ENCODE measurements at places on chromosomes 3 and 15.

GRCh38 chr3:182178488-182179200 is 466.9 kb downstream of the SOX2 start:
- no peak for DNase-seq

DNA sequence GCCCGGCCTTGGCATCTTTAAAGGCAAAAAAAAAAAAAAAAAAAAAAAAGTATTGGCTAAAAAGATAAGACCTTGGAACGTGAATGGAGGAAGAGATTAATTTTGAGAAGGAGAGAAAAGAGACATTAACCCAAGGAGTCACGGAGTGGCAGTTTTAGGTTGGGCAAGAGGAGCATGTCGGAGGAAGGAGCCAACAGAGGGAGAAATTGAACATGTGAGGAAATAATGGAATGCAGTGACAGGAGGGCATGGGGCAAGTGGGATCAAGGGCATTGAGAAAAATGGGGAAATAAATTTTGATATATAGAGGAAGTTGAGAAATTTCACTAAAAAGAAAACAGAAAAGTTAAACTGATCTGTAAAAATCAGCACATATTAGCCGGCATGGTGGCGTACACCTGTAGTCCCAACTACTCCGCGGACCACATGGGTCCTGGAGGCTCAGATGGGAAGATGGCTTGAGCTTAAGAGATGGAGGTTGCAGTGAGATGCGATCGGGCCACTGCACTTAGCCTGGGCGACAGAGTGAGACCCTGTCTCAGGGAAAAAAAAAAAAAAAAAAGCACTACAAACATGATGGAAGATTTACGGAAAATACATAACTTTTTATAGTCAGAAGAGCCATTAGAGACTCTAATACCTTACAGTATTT is 1.2 kb downstream of the HAUS2 start:
- DNase-seq, result no peak

GRCh38 chr15:82613747-82614146 is 33.4 kb downstream of the CPEB1 start:
- no peak for DNase-seq

DNA sequence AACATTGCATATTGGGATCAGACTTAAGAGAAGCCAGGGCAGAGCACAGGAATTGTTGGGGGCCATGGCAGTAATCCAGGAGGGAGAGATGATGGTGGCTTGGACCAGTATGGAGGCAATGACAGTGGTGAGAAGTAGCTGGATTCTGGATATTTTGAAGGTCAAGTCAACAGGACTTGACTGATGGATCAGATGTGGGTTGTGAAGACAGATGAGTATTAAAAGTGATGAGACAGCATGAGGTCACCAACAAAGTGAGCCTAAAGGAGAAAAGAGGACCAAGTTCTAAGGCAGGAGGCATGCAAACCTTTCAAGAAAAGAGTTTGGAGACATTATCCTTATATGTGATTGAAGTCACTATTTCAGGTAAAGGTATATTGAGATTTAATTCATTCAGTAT is 56.6 kb upstream of the TIPARP start:
- DNase-seq, result no peak

DNA sequence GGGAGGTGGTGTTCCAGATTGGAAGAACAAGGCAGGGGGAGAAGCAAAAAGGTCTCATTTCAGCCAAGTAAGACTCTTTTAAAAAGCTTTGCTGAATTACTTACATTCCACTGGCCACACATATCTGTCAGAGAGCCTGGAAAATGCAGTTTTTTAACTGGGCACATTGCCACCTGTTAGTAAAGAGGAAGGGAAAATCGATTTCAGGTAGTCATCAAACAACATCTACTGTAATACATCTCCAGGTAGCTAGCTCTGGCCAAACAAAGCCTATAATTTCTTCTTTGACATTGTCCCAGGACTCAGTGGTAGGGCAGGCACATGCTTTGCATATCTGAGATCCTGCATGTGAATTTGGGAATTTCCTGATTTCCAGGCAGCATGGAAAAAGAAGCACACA is 480.7 kb upstream of the SUCLG2 start:
- DNase-seq, result no peak

DNA sequence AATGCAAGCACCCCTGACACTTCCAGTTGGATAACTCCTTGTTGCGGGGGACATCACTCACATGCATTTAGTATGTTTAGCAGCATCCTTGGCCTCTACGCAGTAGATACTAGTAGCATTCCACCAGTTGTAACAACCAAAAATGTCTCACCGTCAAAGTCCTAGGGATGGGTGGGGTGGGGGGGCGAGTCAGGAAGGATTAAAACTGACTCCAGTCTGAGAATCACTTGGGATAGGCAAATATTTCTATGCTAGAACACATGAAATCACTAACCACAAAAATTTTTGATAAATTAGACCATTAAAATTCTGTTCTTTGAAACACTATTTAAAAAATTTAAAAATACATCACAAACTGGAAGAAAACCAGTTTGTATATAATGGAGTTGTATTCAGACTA is 18.0 kb downstream of the ICE2 start:
- DNase-seq, result no peak

GRCh38 chr15:74193905-74194304 is 8.7 kb downstream of the STRA6 start:
- no peak for DNase-seq

- DNase-seq, result peak; percentile 5
Measured at GRCh38 chr15:69973102-69973714, 124.5 kb downstream of the TLE3 start.

GRCh38 chr3:167773584-167773983 is 38.1 kb downstream of the SERPINI1 start:
- DNase-seq, result no peak

- DNase-seq, result no peak
Measured at GRCh38 chr3:170640737-170641171, 54.9 kb upstream of the SLC7A14 start.

DNA sequence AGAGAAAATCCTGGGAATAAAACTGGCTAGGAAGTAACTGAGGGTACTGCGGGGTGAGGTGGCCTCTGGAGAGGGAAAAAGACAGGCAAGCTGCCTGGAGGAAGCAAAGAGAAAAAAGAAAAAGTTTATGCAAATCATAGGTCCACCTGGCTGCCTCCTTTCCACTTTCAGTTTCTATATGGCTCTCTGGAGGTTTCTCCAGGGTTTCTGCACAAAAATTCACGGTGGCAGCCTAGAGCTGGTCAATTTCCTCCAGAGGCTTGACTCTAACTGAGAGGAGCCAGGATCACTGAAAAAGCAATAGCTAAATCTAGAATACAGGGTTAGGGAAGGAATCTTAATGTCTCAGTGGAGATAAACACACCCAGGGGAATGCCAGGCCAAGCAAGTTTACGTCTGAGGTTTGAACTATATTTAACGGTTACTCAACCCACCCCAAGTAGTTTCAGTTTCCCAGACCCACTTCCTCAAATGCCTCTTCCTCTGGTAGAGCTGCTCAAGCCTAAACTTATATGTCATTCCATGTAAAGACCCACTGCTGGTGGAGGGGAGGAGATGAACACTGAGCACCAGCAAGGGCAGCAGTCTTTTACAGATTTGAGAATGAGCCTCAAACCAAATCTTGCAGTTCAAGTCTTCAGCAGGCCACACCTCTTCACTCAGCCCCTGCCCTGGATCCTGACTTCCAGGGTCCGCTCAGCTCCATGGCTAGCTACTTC is 5.7 kb downstream of the LYSMD2 start:
- no peak for DNase-seq

DNA sequence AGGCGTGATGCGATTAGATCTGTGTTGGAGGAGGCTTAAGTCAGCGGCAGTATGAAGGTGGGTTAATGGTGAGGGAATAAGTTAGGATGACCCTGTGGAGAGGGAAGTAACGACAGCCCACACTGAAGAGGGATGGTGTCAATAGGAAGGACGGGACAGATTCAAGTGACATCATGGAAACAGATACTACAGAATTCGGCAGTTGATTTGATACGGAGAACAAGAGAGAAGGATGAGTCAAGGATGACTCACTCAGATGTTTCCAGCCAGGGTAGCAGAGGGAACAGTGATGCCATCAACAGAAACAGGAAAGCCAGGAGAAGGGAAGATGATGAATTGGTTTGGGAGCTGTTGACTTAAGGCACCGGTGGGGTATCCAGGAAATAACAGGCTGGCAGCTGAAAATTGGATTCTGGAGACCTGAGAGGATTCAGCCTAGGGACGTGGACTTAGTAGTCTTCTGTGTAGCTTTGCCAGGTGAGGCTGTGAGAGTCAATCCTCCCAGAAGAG is 38.0 kb downstream of the SHC4 start:
- peak; percentile 83 for DNase-seq

- DNase-seq, result peak; percentile 25
Measured at GRCh38 chr3:53776494-53777101, 69.6 kb downstream of the CHDH start.

DNA sequence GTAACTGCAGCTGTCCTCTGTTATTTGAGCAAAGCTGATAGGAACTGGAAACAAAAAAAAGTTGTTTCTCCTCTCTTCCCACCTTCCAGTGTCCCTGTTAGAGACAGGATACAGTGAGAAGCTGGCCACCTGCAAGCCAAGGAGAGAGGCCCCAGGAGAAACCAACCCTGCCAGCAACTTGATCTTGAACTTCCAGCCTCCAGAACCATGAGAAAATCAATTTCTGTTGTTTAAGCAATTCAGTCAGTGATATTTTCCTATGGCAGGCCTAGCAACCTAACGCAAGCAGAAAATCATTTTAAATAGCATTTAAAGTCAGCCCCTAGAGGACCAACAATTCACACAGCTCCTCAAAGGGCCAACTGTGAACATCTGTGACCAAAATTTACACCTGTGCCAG is 291.3 kb downstream of the OXSM start:
- no peak for DNase-seq

DNA sequence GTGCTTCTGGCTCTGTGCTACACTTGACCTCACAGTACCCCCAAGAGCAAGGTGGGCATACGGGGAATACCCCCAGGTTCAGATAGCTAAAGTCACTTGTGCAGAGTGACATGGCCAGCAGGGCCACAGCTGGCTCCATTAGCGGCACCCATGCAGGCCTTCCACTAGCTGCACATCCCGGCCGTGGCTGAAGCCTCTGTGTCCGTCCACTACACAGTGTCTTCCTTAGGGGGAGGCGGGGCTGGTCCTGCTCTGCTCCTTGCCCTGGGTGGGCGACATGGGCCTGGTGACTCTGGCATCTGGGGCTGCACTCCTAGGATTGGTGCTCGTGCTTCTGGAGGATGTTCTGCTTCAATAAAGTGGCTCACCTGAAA is 169.1 kb upstream of the IQSEC1 start:
- DNase-seq, result no peak

DNA sequence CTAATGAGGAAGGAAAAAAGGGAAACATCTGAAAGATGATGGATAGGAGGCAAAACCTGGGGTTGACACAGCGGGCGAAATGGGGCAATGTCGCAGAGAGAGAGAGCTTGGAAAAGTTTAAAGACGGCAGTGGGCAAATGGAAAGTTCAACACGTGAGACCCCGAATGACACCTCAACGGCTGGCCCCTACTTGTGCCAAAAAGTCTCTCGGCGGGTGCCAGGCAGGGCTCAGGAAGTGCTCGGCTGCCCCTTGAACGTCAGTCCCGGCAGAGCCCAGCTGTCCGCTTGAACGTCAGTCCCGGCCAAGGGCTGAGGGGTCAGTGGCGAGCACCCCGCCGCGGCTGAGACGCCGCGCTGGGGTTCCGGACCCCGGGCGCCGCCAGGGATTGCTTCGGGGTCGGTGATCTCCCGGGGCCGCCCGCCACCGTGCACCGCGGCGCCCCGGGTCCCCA is 658 bp downstream of the EOGT start:
- DNase-seq, result no peak

GRCh38 chr3:146131616-146132410 is 29.2 kb downstream of the PLOD2 start:
- DNase-seq, result peak; percentile 2

GRCh38 chr3:167735233-167736138 is at the start of gene SERPINI1:
SERPINI1 (plus strand) TSS chr3:167735721; CDS start chr3:167789129, 53,408 bp downstream.
- peak; percentile 88 for DNase-seq

DNA sequence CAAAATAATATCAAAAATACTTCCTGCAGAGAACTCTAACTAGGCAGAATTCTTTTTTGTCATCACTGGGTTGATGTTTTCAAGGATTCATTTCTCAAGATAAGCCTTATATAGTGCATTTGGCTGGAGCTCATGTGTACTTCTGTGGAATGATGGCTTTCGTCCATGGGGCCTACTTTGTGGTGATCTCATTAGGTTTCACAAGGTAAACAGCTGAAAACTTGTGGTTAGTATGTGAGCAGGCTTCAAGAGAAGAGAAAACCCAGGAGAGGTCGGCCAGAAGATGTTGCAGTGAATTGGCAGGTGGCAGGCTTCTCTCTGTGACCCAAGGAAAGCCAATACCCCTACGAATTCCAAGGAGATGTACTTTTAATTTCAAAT is 121.4 kb upstream of the PHLDB2 start:
- DNase-seq, result peak; percentile 24

- DNase-seq, result no peak
Measured at GRCh38 chr3:8336456-8336855, 165.2 kb upstream of the LMCD1 start.

- DNase-seq, result no peak
Measured at GRCh38 chr3:135412475-135412874, 553.1 kb upstream of the PPP2R3A start.

- DNase-seq, result no peak
Measured at GRCh38 chr3:150898046-150898754, 7.0 kb downstream of the MINDY4B start.

DNA sequence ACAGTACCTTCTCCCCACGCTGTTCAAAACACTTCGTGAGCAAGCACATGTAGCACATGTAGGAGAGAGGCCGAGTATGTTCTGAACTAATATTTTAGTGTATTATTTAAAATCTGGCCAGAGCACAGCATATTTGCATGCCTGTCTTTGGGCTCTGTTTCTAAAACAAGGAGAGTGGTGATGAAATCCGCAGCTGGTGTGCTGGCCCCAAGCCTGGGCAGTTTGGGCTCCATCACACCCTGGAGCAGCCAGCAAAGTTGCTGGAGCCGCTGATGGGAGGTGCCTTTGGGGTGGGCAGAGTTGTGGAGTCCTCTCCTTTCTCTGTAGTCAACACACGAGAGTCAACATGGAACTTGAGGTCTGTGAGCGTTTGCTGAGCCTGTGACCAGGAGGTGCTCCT is 116.6 kb downstream of the SLCO3A1 start:
- DNase-seq, result no peak

DNA sequence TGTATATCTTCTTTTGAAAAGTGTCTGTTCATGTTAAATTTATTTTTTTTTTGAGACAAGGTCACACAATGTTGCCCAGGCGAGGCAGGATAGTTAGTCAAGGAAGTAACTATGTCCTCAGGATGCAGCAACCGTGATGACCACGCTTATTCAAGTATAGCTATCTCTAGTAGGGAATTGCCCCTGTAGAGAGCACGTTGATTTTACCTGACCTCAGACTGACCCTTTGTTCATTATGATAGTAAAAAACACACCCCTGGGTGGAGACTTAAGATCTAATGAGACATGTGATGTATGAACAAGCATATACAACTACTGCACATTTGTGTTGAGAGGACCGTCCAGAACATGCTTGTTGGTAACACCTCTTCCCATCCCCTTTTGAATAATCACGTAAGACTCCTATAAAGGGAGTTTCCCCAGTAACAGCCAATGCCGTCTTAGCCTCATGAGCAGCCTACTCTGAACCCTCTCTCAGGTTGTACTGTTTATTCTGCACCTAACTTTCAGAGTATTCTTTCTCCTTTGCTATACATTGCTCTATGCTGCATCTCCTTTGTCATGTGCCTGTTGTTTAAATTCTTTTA is 32.9 kb downstream of the ZNF621 start:
- no peak for DNase-seq
